Smooth muscle cell of the pulmonary artery (primary cell): ENCODE measurements at places on chromosomes 1 and 21. TPM values are rescaled to one million over a fixed set of nuclear protein-coding genes. Genes with fewer than 3 reads are reported as not detected.

The PRR9 gene
- 0.23 TPM in 1 of 2 replicates, not detected in the other for total RNA-seq

The COL16A1 gene
- 90.8 and 97.8 TPM in 2 replicates for total RNA-seq

The BMP8B gene
- under 0.01 TPM in 1 of 2 replicates, not detected in the other for total RNA-seq

The GSTM5 gene
- total RNA-seq: 4.1 and 5.0 TPM in 2 replicates

The CYP4B1 gene
- not detected in 2 replicates for total RNA-seq

The CXADR gene
- total RNA-seq: 0.91 and 2.2 TPM in 2 replicates

The HYI gene
- total RNA-seq: 31.5 and 35.6 TPM in 2 replicates

The NPHP4 gene
- 10.0 and 11.1 TPM in 2 replicates for total RNA-seq

The FMN2 gene
- total RNA-seq: 17.4 and 21.0 TPM in 2 replicates
